GM12891 (cell line): ENCODE measurements at places on chromosomes 3 and 15.
A peak's percentile ranks its signal among the peaks of the same experiment; 100 is the strongest.

DNA sequence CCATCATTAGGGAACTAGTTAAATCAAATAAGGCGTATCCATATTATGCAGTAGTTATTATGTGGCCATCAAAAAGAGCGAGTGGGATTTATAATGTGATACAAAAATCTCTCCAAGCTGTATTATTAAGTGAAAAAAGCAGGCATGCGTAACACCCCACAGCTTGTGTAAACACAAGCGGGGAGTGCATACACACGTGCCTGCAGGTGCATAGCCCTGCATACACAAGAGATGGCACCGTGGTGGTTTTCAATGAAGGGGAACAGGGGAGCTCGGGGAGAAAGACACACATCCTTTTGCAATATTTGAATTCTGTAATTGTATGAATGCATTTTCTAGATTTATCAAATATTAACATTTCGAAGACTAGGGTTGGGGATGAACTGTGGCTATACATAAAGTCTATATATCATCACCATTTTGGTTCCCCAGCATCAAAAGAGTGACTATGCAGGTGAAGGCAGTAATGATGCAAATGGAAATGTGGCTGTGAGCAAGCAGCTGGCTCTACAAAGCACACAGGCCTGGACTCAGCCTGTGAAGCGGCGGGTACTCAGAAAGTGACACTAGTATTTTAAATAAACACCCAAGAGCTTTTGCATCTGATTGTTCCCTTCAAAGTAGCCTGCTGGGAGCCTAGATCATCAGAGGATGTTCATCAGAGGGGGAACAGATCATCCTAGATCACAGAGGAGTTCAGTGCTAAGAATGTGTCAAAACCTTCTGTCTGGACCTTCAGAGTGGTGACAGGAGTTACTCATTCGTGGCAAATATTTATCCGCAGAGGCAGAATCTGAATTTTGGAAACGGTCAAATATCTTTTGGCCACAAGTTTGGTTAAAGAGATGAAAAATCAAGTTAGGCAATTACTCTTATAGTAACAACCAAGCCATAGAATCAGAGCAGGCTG is 9.4 kb upstream of the KIF7 start:
- DNase-seq = no peak

DNA sequence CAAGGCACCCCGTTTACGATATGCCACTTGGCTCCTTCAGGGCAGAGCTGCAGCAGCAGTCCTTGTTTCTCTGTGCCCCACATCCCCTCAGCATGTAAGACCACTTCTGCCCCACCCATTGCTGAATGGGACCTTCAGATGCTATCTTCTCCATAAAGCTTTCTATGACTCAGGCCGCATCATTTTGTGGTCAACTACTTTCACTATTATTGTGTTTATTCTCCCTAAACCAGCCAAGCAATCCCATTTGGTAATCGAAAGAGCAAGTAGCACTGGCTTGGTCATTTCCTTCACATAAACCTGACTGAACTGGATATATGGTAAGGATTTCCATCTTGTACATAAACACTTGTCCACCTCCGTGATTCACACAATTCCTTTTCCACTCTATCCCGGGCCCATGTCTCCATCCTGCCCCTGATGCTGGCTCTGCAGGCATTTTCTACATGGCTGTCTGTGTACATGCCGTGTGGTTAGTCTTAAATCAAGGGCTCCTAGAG is 25.7 kb downstream of the LIPC start:
- peak; percentile 39 for DNase-seq

DNA sequence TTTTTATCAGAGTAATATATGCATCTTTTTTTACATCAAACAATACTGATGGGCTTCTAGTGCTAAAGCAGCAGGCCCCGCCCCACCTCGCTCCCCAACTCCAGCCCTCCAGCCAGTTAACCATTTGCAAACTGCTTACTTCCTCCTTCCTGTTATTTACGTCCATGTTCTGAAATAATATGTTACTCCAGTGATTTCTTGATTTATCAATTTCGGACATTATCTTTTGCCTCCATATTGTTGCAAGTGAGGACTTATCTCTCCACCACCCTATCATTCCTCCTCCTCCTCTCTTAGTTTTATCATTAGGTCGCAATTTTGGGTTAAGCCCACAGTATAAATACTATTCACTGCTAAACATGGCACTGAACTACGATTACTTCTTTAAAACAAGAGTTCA is 39.5 kb downstream of the ZNF710 start:
- DNase-seq = no peak

DNA sequence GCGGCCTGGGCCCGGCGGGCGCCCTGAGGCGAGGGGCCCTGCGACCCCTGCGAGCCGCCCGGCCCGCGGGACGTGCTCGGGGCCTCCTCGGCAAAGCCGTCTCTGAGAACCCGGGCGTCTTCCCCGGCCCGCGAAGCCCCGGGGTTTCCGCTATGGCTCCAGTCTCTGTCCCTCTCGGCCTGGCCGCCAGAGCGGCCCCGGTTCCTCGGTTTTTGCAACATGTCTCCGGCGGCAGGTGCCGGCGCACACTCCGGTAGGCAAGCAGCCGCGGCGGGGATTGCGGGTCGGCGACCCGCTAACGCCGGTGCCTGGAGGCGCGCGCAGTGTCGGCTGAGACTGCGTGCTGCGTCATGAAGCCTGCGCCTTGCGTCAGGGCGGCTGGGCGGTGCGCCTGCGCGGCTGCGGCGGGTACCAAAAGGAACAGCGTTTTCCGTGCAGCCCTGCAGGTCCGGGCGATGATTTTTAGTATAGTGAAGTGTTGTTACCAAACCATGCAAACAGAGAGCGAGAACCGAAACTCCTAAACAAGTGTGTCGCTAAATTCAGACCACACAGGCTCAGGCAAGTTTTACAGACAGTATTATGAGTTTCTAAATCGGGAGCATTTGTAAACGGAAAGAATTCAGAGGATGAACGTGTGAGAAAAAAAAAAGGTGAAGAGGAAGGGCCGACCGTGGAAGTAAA is at the start of gene NSMCE3:
NSMCE3 (minus strand) TSS at position 338 of the 684 bp plus-strand sequence; CDS start at position 221, 117 bp downstream.
- peak; percentile 70 for DNase-seq

DNA sequence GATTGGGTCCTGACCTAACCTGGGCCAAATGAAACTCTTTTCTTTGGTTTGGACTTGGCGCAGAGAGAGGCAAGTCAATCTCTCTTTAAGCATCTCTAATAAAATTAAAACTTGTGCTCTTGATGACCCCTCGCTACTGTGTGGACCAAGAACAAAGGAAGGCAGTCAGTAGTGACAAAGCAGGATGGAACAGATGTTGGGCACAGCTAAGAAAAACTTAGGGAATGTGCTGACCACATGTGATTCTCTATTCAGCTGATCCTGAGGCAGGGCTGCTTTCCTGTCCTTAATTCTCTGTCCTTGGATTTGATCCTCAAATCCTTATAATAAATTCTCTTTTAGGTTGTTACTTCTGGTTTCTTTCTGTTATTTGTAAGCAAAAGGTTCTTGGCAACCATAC is 259.9 kb downstream of the ZIC1 start:
- no peak for DNase-seq

DNA sequence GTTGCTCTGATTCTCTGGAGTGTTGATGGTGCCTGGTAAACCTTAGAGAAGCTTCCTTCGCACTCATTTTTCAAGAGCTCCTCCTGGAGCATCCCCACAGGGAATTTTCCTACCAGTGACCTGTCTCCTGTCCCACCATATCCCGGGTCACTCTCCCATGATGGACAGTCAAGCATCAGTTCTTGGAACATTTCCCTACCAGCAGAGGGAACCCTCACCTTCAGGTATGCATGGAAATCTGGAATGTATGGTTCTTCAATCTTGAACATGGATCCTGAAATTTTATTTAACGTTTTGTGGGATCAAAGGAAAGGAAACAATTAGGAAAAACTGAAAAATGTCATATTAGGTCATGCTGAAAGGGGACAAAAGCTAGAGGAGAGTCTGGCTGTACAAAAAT is 153.8 kb downstream of the SPATA16 start:
- DNase-seq = no peak
